CD4-positive, alpha-beta memory T cell (primary cell): ENCODE measurements at places on chromosomes 3 and 15. TPM values are rescaled to one million over a fixed set of nuclear protein-coding genes. Genes with fewer than 3 reads are reported as not detected.

The CDC25A gene
- polyA plus RNA-seq = not detected

The CATSPER2 gene
- 0.96 TPM for polyA plus RNA-seq

The TRPC1 gene
- polyA plus RNA-seq = 1.5 TPM

The KNL1 gene
- polyA plus RNA-seq = not detected

- no peak for DNase-seq
These were observed 141.9 kb upstream of the C2CD4B start for GRCh38 chr15:62306851-62307504.

DNA sequence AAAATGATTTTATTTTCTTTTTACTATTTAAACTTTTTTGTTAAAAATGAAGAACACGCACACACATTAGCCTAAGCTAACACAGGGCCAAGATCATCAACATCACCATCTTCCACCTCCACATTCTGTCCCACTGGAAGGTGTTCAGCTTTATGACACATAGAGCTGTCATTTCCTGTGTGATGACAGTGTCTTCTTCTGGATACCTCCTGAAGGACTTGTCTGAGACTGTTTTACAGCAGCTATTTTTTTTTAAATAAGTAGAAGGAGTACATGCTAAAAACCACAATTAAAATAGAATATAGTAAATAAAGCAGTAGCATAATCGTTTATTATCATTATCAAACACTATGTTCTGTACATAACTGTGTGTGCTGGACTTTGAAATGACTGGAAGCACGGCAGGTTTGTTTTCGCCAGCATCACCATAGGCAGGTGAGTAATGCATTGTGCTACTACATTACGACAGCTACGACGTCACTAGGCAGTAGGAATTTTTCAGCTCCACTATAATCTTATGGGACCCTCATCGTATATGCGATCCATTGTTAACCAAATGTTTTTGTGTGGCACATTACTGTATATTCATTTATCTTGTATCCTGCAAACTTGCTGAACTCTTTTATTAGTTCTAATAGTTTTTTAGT, 72.8 kb downstream of the KLF15 start:
- DNase-seq = no peak

- no peak for DNase-seq
These were observed 84.4 kb upstream of the STRIT1 start for GRCh38 chr3:155377847-155378246.

- no peak for DNase-seq
These were observed 27.1 kb downstream of the CDV3 start for GRCh38 chr3:133600572-133601081.

The SMCO1 gene
- polyA plus RNA-seq = not detected

The TNFAIP8L3 gene
- polyA plus RNA-seq = not detected

The COL6A5 gene
- polyA plus RNA-seq = not detected

DNA sequence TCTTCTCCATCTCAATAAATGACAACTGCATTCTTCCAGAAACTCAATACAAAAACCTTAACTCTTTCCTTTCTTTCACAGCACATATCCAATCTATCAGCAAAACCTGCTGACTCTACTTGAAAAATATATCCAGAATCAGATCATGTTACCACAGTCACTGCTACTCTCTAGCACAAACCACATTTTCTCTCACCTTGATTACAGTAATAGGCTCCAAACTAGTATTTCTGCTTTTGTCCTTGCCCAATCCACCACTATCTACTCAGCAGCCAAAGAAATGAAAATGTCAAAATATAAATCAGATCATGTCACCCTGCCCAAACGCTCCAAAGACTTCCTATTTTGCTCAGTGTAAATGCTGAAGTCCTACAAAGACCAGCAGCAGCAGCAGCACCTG, 15.2 kb downstream of the TMCC1 start:
- no peak for DNase-seq

GRCh38 chr3:191721990-191722389, 261.0 kb downstream of the PYDC2 start:
- DNase-seq = no peak

DNA sequence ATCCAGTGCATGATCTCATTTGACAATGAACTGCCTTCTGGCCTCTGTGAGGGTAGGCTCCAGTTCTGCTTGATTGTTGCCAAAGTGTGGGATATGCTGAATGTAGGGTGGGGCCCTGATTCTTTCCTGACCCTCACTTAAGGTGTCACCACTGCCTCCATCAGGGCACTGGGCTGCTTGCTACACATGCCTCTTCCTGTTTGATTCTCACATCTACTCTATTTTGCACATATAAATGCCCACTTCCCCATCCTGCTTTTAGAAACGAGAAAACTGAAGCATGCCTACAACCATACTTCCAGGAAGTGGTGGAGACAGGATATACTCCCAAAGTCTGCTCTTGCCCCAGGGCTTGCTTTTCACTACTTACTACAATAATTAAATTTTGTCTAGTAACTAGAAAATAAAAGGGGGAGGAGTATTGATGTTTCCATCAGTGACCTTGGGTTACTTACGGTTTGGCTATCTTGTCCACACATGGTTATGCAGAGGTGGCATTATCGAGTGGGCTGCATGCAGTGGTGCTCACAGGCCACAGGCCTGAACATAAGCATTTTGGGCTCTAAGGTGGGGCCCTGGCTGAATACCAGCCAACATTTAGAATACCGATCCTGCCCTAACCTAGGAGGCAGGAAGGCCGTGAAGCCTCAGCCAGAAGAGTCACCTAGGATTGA, 6.7 kb downstream of the ZDHHC3 start:
- DNase-seq = no peak

DNA sequence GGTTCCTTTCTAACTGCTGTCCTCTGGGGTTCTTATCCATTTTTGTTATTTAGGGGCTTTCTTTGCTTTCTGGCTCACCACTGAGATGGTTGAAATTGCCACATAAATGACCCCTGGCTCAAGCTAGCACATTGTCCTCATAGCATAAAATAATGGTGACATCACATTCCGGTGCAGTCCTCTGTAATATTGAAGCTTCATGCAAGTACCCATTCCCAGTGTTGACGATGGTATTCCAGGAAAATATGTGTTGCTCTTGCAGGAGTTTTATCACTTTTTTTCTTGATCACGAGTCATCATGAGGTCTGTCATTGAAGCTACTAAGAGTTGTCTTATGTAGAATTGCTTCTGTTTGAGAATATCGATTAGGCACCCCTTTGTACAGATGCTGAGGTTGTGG, 56.1 kb downstream of the CRTC3 start:
- no peak for DNase-seq

The GOLGA8T gene
- not detected for polyA plus RNA-seq

GRCh38 chr15:65132878-65133547, 595 bp downstream of the PDCD7 start:
- DNase-seq = no peak

- peak; percentile 37 for DNase-seq
These were observed 78.3 kb downstream of the MCF2L2 start for GRCh38 chr3:183350164-183350563.
